Activated CD4-positive, CD25-positive, alpha-beta regulatory T cell treated with anti-CD3 and anti-CD28 coated beads, Interleukin-2, amount 50 U/mL, for 24 hours (primary cell): ENCODE measurements at places on chromosomes 1 and 21.

GRCh38 chr1:183942933-183943693 is 94.4 kb downstream of the COLGALT2 start:
- no peak for ATAC-seq

- no peak for ATAC-seq
Measured at GRCh38 chr1:18320051-18320450, 160.7 kb upstream of the KLHDC7A start.

GRCh38 chr1:19617376-19617775 is 26.7 kb upstream of the NBL1 start:
- ATAC-seq, result no peak

DNA sequence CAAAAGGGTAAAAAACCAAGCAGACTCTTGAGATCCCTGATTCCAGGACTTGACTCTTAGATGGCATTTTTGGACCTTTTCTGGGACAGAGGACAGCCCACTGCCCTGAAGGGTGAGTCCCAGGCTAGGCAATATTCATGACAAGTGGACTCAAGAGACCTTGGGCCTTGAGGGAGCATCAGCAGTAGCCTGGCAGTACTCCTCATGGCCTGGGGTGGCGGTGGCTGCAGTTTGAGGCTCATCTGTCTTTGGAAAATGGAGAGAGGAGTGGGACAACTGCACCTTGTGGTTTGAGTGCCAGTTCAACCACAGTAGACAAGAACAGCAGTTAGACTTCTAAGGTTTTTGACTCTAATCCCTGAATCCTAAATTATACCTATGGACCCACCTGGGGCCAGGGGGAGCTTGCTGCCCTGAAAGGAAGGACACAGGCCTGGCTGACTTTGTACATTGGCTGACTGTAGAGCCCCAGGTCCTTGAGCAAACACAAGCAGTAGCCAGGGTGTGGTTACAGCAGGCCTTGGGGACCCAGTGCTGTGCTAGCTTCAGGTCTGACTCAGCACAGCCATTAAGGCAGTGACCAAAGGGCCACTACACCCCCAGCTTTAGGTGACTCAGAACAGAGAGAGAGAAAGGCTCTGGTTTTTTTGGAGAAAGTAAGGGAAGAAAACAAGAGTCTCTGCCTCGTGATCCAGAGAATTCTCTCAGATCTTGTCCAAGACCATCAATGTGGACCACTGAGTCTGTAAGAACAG is 1023.2 kb downstream of the KCNT2 start:
- ATAC-seq, result no peak

DNA sequence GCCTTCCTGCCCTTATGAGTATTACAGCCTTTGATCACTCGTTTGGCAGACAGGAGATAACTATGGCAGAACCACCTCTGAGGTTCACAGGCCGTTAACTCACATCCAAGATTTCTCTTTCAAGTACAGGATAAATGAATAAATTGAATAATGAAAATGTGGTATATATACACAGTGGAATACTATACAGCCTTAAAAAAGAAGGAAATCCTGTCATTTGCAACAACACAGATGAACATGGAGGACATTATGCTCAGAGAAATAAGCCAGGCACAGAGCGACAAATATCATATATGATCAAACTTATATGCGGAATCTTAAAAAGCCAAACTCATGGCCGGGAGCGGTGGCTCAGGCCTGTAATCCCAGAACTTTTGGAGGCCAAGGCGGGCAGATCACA is 32.6 kb downstream of the TGFBR3 start:
- no peak for ATAC-seq

- ATAC-seq, result no peak
Measured at GRCh38 chr1:96360036-96360795, 361.4 kb upstream of the PTBP2 start.

GRCh38 chr1:38291336-38291735 is 244.7 kb upstream of the POU3F1 start:
- ATAC-seq, result no peak

GRCh38 chr1:110390692-110391245 is at the start of gene SLC16A4:
Gene SLC16A4, minus strand, starts transcription at chr1:110391026. Its CDS starts 1,703 bp downstream, at chr1:110389323.
- ATAC-seq, result no peak

DNA sequence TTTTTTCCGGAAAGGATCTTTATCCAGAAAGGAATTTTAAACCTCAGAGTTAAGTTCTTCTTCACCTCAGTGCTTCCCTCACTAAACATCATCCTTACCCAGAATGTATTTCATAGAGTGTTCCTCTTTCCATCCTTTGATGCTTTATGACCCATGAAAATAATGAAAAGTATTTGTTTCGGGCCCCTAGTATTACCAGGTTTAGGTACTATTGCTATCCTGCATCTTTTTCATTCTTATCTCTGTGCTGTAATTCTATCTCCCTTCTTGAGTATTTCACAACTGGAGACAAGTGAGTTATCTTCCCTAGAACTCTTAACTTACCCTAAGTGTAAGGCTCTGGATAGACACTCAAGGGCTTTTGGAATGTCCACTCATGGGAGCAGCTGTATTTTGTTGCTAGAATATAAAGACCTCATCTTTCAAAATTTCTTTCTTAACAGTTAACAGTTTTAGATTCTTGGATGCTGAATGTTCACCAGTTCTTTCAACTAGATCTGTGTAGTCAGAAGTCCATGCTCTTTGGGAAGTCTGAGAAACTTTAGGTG is 26.2 kb downstream of the UCK2 start:
- ATAC-seq, result no peak

DNA sequence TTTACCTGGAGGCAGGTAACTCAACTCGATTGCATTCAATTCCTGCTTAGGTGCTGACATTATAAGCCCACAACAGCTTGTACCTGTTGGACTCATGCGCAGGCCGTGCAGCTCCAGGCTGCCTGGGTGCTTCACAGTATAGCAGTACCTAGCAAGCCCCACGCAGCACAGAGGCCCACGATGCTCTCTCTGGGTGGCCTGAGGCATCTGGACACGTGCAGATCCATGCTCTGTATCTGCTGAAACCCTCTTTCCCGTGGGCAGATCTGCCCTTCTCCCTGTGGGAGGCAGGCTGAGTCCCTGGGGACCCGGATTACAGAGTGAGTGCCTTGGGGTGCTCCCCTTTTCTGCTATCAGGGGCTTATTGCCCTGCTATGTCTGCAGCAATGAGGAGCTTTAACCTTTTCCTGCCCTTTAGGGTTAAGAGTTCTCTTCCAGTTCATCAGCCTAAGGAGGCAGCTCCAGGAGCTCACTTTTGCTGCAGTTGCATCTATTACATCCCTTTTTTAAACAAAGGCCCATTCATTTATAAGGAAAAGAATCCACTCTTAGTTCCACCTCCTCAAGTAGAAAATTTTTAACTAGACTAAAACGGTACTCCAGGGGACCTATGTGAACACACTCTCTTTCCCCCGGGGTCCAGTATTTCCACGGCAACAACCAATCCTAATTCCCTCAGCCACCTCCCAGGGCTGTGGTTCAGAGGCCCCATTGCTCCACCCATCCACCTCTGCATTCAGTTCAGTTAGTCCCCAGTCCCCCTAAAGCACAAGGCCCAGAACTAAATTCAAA is 19.3 kb downstream of the ITPKB start:
- ATAC-seq, result no peak

- no peak for ATAC-seq
Measured at GRCh38 chr1:14850563-14850962, 252.1 kb downstream of the KAZN start.

- ATAC-seq, result no peak
Measured at GRCh38 chr1:173867141-173867752, 542 bp downstream of the GAS5 start.

DNA sequence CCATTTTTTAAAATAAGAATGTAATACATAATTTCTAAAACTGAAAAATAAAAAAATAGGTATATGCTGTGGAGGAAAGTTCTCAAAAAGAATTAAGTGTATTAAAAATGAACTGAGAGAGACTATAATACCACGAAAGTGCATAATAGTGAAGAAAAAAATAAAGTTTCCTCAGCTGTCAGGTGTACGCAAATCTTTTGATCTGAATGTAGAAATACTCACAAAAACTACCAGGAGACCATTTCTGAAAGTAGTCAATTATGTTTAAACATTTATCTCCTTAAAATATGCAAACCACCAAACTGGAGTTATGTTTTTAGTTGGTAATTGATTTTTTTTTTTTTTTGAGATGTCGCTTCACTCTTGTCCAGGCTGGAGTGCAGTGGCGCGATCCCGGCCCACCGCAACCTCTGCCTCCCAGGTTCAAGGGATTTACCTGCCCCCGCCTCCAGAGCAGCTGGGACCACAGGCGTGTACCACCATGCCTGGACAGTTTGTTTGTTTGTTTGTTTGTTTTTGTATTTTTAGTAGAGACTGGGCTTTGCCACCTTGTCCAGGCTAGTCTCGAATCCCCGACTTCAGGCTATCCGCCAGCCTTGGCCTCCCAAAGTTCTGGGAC is 1169.2 kb upstream of the B3GALT2 start:
- no peak for ATAC-seq

DNA sequence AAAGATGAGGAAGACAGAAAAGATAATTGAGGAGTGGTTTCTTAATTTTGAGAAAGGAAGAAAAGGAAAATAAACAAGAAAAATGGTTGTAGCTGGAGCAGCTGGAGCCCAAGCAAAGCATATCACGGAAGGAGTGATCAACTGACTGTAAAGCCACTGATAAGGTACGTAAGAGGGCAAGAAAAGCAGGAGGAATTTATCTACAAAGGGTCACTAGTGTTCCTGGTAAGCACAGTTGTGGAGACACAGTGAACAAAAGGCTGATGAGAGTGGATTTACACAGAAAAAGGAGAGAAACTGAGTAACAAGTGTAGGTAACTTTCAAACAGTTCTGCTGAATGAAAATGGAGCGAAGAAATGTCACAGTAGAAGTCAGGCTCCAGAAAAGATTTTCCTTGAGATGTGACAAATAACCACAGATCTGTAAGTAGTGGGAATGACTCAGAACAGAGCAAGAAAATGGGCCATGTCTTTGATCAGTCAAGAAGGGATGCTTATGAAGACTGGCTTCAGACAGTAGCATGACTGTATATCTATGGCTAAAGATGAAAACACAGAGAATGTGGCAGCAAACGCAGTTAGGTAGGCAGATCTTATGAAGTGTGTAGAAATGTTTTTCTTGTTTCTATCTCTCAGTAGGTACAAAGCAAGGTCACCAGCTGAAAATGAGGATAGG is 45.6 kb upstream of the RBM34 start:
- ATAC-seq, result peak; percentile 96

- ATAC-seq, result no peak
Measured at GRCh38 chr1:5707566-5708345, 284.5 kb downstream of the NPHP4 start.
